Gastroesophageal sphincter (tissue), 4 donors: ENCODE measurements at places on chromosomes 13 and 19.

- peak; percentile 82 for ATAC-seq
These were observed 12.7 kb downstream of the SGTA start for GRCh38 chr19:2770055-2771013.

GRCh38 chr13:20332361-20333096, 100.4 kb upstream of the GJB6 start:
- ATAC-seq: peak; percentile 61

DNA sequence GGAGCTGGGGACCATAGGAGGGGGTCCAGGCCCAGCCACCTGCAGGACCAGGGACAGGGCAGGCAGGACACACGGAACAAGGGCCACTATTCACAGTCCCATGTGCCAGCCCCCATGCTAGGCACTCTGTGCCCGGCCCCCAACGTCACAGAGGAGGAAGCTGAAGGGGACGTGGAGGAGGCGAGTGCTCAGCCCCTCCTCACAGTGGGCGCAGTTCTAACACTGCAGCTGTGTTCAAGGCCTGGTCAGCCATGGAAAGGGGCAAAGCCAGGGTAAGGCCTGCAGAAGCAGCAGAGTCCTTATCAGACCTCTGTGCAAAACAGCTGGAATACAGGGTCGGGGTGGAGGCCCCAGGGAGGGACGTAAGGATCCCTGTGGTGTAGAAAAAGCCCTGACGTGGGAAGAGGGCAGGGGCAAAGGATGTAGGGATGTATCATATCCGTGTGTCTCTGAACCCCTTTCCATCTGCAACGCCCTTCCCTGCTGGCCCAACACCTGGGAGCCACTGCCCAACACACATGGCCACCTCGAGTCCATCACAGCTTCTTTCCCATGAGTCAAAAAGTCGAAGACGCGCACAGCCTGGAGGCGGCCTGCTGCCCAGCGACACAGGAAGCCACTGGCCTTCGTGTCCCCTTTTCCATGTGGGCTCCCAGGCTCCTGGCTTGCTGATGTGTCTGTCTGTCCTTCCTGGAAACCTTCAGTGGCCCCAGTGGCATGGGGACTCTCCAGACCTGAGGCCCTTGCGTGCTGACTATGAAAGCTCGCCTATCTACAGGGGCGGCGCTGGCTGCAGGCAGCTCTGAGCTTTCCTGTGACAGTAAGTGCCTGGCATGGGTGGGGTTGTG, 28.0 kb downstream of the SH3GL1 start:
- no peak for ATAC-seq

GRCh38 chr13:102333320-102334198, 68.3 kb downstream of the FGF14 start:
- peak; percentile 28 for ATAC-seq

- no peak for ATAC-seq
These were observed 27.3 kb downstream of the ALOX5AP start for GRCh38 chr13:30762643-30763042.

DNA sequence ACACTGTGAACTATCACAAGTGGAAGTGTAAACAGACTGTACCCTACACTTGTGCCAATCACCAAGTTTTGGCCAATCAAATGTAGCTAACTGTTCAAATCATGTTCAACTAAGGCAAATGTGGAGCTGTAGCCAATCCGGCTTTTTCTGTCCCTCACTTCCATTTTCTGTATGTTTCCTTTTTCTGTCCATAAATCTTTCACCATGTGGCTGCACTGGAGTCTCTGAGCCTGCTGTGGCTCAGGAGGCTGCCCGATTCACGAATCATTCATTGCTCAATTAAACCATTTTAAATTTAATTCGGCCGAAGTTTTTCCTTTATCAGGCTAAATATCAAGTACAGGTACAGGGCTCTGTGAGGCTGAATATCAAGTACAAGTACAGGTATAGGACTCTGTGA, 216.5 kb downstream of the RFC3 start:
- no peak for ATAC-seq

- ATAC-seq: no peak
These were observed 72.1 kb upstream of the SLC15A1 start for GRCh38 chr13:98824376-98825160.

DNA sequence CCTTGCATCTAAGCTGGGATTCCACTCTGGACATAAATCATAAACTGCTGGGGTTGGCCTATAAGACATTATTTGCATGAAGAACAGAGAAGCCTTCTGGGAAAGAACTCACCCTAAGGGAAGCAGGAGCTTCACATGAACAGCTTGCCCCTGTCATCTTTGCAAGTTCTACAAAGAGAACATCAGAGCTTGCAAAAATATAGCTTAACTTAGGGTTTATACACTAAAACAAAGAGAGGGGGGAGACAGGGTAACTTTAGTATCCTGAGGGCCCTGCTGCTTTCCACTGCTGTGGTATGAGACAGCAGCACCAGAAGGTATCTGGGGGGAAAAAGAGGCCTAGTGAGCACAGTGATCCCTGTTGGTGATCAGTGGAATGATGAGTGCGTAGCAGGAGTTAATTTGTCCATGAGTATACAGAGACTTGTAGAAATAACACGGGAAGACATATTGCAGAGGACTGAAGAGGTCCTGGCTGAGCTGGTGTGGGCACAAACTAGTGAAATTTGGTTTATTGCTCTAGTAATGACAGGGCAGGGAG, 116.1 kb upstream of the TSC22D1 start:
- no peak for ATAC-seq

DNA sequence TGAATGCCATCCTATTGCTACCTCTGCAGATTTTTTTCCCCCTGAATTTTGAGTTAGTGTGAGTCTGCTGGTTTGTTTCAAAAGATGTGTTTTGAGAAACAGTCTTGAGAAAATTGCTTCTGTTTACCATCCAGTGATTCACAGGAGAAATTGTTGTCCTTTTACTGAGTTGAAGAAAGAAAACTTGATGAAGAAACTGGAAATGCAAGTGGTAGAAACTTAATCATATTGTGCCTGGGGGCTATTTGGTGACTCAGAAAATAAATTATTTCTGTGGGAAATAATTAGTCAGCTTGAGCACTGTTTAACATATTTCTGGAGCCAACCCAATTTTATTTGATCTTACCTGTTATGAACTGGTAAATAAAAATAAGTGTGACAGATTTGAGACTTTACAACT, 35.4 kb downstream of the PAN3 start:
- ATAC-seq: no peak

DNA sequence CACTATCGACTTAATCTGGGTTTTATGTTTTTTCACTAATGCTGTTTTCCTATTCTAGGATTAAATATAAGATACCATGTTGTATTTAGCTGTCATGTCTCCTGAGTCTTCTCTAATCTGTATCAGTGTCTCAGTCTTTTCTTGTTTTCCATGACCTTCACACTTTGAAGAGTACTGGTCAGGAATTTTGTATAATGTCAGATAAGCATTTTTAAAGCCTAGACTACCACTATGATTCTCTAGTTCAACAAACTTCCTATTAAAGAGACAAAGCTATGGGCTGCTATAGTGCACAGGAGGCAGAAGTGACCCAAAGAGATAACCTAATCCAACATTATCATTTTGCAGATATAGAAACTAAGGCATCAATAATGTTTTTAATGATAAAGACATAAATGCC, 63.0 kb upstream of the ZDHHC20 start:
- no peak for ATAC-seq
